Epithelial cell of prostate (primary cell): ENCODE measurements at places on chromosomes 6 and 20.

DNA sequence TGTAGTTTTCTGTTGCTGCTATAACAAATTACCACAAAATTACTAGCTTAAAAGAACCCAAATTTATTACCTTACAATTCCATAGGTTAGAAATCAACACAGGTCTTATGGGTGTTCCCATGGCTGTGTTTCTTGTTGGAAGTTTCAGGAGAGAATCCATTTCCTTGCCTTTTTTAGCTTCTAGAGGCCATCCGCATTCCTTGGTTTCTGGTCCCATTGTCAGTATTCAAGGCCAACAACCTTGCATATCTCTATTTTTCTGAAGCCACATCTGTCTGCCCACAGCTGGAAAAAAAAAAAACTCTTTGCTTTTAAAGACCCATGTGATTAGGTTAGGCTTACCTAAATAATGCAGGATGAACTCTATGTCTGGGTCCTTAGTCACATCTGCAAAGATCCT is 129.7 kb upstream of the SAMD5 start:
- no peak for DNase-seq

- DNase-seq = no peak
Measured at GRCh38 chr6:68087399-68088133, 547.5 kb upstream of the ADGRB3 start.

- peak; percentile 37 for DNase-seq
Measured at GRCh38 chr20:1434571-1435336, 31.9 kb downstream of the NSFL1C start.

DNA sequence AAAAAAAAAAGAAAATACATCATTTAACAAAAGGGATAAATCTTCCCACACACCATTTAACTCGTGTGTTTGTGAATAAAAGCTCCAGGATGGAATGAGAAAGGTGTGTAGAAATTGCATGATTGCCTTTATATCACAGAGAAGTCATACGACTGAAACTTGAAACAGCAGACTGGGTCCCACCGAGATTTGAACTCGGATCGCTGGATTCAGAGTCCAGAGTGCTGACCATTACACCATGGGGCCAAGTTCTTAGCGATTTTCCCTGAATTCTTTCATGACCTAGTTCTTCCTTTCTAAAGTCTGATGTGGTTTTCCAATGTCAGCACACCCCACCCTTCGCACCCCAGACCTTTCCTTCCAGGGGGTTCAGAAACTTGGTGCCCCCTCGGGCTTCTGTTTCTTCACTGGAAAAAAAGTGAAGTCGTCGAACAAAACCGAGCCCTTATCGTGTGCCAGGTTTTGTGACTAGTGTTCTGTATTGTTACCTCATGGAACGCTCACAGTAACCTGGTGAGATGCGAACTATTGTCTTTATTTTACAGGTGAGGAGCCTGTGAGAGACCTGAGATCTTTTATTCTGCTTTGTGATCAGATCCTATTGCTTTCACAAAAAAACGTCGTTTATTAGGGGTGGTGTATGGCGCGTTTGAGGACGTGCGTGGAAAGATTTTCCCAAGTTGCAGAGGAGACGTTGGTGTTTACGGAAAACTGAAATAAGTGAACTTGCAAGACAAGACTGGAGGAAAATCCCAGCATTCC is 120.8 kb downstream of the OR2B2 start:
- DNase-seq = peak; percentile 27

DNA sequence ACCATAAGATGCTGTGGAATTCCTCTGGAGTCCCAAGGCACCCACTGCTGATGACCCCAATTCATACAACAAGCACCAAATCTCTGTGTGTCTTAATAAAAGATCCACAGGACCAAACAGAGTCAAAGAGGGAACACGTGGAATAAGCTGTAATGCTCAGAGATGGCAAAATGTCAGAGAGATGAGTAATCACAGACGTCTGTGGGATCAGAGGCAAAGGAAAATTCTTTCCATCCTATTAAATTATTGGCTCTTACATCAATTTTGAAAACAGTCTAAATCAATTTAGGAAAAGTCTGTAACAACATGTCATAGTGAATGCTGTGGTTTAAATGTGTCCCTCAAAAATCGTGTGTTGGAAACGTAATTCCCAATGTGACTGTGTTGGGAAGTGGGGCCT is 17.5 kb upstream of the SAMD3 start:
- no peak for DNase-seq

DNA sequence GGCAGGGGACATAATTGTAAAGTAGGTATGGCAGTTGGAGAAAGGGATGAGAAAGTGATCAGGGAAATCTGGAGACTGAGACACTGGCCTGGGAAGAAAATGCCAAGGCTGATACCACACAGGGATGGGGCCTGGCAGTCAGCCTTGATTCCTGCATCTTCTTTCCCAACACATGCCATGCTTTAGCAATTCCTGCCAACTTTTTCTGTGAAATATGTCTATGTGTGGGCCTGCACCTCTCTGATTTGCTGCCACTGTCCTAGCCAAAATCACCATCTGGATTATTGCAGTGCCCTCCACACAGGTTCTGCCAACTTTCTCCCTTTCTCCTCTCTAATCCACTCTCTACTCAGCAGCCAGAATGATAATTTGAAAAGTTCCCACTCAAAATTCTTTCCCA is 759.8 kb upstream of the CITED2 start:
- no peak for DNase-seq

- no peak for DNase-seq
Measured at GRCh38 chr6:168734523-168734922, 293.5 kb downstream of the SMOC2 start.

DNA sequence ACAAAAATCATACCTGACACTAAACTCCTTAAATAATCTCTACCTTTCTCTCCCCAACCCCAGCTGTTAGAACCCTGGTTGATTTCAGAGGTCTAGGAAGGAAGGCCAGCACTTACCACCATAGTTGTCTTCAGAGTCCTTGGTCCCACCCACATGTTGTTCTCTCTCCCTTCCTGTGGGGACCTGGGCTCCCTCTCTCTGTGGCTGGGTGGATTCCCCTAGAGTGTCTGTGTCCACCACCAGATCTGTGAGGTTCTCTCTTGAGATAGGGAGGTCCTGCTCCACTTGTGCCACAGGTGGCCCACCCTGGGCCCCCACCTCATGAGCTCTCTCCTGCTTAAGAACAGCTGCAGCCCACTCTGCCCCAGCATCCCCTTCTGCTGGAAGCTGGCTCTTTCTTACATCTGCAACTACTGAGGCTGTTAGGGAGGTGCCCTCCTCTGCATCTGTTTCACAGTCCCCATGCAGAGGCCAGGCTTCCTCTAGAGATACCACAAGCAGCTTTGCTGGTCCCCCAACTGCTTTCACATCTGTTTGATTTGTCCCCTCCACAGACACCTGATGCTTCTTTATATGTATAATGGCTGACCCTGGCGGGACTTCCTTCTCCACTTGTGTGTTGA is 5.2 kb downstream of the MDC1 start:
- no peak for DNase-seq

- DNase-seq = no peak
Measured at GRCh38 chr6:120675886-120676285, 658.4 kb downstream of the TBC1D32 start.

DNA sequence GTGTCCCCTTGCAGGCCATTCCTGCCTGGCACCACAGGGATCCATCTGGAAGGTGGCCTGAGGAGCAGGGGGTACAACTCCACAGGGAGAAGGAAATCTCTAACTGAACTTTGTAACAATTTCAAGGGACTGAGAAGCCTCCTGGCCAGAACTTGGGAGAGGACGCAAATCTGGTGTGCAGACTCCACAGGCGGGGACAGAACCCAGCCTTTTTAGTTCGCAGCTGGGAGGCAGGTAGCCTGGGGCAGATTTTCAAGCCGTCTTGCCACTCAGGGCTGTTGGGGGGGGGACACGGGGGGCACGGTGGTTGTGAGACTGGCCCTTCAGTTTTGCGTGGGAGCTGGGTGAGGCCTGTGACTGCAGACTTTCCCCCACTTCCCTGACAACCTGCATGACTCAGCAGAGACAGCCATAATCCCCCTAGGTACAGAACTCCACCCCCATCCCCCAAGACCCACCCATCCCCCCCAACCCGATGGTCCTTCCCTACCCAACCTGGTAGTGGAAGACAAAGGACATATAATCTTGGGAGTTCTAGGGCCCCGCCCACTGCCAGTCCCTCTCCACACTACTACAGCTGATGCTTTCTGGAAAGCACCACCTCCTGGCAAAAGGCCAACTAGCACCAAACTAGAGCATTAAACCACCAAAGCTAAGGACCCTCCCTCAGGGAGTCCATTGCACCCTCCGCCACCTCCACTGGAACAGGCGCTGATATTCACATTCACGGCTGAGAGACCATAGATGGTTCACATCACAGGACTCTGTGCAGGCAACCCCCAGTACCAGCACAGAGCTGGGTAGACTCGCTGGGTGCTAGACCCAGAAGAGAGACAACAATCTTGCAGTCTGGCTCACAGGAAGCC is 3.0 kb upstream of the HUS1B start:
- DNase-seq = no peak

- DNase-seq = no peak
Measured at GRCh38 chr6:83708970-83709747, at the start of gene SNAP91. Gene SNAP91, minus strand, starts transcription at chr6:83709101. Its CDS starts 1,174 bp downstream, at chr6:83707927.

DNA sequence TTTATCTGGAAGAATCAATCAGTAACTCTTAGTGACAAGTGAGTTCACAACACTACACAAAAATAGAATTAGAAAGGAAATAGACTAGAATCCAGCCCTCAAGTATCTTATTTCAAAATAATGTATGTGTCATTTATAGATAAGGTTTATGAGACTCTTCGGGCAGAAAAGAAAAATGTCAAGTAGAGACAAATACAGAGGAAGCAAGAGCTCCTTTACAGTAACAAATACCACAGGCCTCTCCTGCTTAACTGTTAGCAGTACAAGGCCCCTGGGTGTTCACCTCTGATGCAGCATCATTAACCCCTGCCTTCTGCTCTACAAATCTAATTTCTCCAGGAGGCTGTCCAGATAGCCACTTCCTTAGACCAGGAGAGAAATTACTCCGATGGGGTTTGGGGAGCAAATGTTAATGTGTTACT is 76.7 kb downstream of the UBE3D start:
- DNase-seq = no peak

DNA sequence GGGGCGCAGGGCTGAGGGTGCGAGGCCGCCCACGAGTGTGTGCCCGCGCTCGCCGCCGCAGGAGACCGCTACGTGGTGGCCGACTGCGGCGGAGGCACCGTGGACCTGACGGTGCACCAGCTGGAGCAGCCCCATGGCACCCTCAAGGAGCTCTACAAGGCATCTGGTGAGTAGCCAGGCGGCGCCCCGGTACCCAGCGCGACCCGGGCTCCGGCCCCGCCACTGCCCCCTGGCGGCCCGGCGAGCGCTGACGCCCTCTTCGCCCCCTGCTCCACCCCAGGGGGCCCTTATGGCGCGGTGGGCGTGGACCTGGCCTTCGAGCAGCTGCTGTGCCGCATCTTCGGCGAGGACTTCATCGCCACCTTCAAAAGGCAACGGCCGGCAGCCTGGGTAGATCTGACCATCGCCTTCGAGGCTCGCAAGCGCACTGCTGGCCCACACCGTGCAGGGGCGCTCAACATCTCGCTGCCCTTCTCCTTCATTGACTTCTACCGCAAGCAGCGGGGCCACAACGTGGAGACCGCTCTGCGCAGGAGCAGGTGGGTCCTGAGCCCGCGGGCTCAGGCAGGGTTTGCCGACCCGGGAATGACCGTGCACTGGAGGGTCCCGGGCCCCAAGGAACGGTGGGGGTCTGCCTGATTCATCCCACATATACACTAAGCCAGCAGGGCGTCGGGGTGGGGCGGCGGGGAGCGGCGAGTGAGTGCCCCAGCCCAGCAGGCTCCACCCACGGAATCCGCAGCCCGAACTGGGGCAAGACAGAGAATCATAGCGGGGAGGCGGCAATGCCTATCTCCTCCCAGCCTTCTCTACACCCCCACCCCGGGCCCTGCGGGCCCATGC is 17.4 kb downstream of the HSPA12B start:
- no peak for DNase-seq

DNA sequence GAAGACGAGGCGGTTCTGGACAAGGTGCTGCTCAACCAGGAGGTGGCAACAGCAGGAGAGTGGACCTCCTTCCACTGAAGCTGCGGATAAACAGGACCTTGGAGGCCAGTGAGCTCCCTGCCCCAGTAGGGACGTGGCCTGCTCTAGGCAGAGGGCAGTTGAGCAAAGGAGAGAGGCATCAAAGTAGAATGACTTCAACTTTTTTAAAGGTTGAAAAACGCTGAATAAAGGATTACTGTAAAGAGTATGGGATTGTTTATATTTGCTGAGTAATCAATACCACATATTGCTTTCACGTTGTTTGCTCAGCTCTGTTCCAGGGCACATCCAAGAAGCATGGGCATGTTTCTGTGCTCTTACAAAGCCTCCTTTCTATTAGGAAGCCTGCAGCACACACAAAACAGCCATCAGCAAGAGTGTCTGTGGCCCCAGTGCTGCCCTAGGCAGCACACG is 48.1 kb downstream of the ERMARD start:
- no peak for DNase-seq

- peak; percentile 33 for DNase-seq
Measured at GRCh38 chr6:70955441-70956190, 1.2 kb downstream of the B3GAT2 start.

DNA sequence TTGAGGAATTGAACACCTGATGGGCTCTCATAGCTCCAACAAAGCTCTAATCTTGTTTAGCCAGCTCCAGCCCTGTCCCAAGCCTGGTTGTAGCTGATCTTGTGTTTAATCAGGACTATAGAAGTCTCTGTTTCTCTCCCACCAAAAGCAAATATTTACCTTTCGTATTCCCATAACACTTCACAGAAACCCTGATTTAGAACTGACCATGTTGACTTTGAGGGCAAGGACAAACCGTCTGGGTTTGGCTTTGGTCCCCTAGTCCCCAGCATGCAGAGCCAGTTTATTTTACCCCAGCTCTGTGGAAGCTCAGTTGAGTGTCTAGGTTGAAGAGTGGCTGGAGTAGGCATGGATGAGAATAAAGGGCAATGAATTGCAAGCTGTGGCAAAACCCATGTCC is 18.0 kb upstream of the SIM1 start:
- no peak for DNase-seq

DNA sequence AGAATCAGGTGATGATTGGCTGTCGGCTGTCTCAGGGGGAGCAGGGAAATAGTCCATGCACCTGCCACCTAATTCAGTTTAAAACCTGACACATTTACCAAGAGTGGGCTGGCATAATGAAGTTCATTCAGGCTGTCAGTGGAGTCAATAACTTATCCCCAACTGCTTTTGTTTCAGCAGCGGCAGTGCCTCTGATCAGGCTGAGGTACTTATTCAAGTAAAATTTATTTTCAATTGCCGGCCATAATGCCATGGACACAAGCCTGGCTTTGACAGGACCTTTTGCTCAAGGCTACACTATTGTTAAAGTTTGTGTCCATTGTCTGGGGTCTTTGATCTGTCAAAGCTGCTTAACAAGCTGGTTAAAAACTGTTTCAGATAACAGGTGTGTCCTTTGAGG is 20.6 kb downstream of the OLIG3 start:
- no peak for DNase-seq
